MM.1S (cell line): ENCODE measurements at places on chromosomes 12 and 14.

DNA sequence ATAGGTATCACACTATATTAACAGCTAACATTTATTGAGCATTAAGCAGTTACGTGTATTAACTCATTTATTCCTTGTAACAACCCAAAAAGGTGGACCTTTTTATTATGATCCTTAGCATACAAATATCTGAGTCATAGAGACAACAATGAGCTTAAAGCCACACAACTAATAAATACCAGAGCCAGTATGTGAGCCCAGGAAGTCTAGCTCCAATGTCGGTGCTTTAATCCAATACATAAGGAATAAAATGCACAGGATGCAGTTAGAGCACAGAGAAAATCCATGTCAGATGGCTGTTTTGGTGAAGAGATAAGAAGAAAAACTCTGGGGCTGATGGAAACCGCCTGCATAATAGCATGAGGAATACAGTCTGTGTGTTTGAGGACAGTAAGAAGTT is 888.6 kb downstream of the TMTC2 start:
- DNase-seq, result no peak

GRCh38 chr14:105476097-105476830 is 1.6 kb downstream of the CRIP2 start:
- DNase-seq, result no peak

- DNase-seq, result no peak
Measured at GRCh38 chr12:2593045-2593444, 201.7 kb upstream of the FKBP4 start.

- peak; percentile 47 for DNase-seq
Measured at GRCh38 chr12:106956048-106956578, 406 bp downstream of the TMEM263 start.

DNA sequence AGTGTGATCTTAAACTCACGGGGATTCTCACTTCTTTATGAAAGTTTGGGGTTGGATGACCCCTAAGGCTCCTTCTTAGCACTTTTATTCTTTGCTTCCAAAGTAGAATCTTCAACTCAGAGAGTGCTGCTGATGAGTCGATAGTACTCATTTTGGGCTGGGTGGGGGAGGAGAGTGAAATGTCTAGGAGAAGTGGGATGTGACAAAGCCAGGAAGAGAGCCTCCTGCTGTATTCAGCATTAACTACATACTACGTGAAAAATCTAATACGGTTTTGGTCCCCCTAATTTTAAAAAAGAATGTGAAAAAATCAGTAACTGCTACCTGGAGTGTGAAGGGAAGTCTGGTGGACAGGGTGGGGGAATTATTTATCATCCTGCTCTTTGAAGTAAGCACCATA is 148.3 kb downstream of the SAMD4A start:
- DNase-seq, result no peak

GRCh38 chr12:20368114-20368650 is at the start of gene PDE3A:
TSS of gene PDE3A (plus strand) at chr12:20368537. CDS start at chr12:20369285, 748 bp downstream.
- peak; percentile 12 for DNase-seq

GRCh38 chr12:98492580-98493140 is 22.7 kb upstream of the TMPO start:
- DNase-seq, result no peak

DNA sequence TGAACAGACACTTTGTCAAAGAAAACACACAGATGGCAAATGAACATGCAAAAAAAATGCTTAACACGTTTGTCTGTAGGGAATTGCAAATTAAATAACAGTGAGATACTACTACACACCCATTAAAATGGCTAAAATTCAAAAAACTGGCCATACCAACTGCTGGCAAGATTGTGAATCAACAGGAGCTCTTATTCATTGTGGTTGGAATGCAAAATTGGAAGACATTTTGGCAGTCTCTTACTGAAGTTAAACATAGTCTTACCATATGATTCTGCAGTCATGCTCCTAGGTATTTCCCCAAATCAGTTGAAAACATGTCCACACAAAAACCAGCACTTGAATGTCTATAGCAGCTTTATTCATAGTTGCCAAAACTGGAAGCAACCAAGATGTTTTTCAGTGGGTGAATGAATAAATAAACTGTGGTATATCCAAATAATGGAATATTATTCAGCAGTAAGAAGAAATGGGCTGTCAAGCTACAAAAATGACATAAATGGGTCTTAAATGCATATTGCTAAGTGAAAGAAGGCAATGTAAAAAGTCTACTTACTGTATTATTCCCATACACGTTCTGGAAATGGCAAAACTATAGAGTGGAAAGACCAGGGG is 91.4 kb downstream of the PLEKHA5 start:
- DNase-seq, result no peak

DNA sequence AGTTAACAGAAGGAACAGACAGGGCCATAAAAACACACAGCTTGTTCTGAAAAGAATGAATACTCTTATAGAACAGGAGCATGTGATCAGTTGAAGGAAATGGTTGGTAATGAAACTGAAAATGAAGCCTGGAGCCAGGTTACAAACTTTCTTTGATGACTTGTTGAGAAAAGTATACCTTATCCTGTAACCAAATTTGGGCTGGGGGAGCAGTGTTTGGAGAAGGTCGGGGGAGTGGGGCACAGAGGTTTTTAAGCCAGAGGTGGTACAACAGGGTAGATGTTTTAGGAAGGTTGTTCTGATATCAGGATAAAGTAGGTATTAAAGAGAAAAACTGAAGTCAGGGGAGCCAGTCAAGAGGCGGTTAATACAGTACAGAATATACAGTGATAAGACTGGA is 8.2 kb downstream of the GOLT1B start:
- DNase-seq, result peak; percentile 72

DNA sequence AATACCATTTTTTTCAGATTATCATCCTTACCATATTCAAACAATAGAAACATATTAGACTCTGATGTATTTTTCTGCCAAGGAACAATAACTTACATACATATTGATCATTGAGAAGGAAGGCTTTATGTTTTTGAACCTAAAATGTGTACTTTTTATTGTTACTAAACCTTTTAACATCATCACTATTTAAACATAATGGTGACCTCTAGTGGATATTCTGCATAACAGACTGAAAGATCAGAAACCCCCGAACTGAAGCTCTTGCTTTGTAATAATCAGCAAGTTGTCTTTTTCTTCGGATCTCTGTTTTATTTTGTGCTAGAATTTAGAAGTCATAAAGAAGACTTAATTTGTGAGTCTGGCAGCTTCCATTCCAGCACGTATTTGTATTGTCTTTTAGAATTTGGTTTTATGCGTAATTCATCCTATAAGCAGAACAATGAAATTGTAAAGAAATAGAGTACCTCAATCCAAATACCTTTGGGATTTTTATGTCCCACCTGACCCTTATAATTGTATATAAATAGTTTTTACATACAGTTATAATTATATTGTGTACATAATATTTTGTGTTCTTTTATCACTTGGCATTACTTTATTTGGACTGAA is 125.9 kb upstream of the ATF1 start:
- peak; percentile 56 for DNase-seq

DNA sequence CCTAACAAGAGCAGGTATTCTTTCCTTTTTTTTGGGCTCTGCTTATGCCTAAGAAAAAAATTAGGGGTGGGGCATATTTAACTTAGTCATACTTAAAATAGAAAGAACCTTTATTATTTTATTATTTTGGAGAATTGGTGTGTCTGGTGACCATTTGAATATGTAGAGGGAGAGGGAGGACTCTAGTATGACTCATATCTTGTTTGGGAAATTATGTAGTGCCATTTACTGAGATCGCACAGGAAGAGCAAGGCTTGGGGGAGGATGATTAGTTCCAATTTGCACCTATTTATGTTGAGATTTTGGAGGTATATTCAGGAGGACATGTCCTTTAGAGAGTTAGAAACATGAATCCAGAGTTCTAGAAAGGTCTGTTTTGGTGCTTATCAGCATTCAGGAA is 9.9 kb downstream of the ZNF410 start:
- DNase-seq, result no peak

- no peak for DNase-seq
Measured at GRCh38 chr12:69042970-69043369, 110.0 kb upstream of the CPM start.

GRCh38 chr14:89616852-89617341 is 199.9 kb upstream of the FOXN3 start:
- peak; percentile 51 for DNase-seq

DNA sequence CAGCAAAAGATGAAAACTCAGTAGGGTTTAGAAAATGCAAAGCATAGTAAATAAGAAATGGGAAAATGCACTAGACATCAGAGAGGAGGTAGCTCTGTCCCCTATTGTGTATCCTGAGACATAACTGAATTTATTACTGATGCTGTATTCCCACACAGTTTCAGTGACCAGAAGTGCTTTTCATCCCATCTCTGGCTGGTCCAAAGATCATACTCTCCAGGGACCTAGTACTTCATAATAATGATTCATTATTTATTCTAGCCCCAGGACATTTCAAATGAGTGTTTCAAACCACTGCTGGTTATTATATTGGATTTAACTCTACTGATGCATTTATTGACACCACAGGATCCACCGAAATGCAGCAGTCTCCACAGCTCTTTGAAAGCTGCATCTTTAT is 163.3 kb downstream of the PAWR start:
- no peak for DNase-seq

DNA sequence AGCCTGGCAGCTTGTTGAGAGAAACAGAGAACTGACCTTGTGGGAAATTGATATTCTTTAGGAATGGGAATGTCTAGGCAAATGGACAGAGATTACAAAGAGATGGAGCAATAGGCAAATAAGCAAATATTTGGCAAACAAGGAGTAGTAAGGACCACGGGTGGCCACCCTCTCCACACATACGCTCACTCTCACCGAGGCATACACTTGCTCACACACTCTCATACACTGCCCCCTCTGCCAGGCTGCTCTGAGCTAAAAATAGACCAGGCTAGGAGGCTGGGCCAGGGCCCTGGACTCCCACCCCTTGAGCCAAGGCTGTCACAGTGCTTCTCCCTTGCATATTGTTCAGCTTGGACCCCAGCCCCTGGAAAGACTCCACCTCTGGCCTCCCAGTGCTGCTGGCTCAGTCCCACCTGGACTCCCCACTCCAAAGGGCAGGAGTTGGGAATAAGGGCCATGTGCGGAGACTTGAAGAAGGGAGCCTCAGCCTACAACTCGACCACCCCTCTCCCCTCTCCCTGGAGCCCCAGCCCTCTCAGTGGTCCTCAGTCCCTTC is 1.1 kb downstream of the PPP1R1A start:
- DNase-seq, result no peak

DNA sequence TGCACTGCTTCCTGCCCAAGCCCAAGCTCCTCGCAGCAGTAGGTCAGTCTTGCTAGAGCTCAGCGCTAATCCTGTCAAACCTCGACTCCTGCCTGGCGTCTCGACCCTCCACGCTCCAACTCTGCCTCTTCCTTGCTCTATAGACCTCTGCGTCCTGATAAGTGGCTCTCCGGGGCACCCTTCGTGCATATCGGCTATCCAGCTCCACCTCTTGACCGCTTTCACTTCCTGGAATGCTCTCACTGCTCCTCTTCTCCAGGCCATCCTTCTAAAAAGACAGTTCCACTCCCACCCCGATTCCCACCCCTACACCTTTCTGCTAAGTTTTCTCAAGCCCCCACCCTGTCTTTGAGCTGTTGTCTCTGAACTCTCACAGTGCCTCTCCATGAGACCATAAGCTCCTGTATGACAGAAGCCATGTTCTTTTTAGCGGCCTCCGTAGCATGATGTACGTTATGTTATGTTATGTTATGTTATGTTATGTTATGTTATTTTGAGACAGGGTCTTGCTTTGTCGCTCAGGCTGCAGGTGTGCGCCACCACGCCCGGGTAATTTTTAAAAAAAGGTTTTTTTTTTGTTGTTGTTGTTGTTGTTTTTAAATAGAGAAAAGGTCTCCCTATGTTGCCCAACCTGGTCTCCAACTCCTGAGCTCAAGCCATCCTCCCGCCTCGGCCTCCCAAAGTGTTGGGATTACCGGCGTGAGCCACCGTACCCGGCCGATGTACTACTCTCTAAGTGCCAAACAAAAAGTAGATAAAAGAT is 601 bp downstream of the COX14 start:
- peak; percentile 16 for DNase-seq

GRCh38 chr14:67541448-67542387 is 8.6 kb downstream of the PLEKHH1 start:
- no peak for DNase-seq

DNA sequence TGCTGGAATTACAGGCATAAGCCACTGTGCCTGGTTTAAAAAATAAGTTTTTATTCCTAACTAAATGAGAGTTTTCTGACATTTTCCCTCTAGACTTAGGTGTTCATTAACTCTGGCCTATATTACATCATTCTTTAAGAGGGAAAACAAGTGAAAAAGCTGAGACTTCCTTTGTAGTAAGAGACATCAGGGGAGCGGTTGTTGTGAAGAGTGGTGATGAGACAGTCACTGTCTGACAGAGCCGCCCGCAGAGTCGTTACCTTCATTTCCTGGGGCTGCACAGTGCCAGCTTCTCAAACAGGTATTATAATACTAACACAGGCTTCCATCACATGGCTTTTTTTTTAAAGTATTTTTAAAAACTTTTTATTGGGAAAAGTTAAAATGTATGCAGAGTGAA is 19.7 kb upstream of the TDRD9 start:
- DNase-seq, result no peak
